ENCODE measurements at places on chromosomes 6 and 20.

GRCh38 chr6:115891111-115891669 lies 169.5 kb downstream of the FRK start:
- DNase-seq: no peak

DNA sequence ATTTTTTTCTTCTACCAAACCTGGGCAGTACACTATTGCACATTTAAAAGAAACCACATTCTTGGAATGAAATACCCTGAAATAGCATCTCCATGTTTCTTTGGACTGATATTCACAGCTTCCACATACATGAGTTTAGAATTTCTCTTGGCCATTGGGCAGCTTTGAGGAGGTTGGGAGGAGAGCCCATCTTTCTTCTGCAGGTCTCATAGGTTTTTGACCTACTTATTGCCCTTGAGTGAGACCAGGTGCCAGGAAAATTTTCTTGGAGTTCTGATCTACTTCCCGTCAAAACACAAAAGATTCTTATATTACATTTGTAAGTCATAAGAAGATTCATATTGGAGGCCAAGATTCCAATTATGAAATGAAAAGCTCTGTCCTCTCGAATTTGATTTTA lies 212.0 kb downstream of the IBTK start:
- DNase-seq: no peak

DNA sequence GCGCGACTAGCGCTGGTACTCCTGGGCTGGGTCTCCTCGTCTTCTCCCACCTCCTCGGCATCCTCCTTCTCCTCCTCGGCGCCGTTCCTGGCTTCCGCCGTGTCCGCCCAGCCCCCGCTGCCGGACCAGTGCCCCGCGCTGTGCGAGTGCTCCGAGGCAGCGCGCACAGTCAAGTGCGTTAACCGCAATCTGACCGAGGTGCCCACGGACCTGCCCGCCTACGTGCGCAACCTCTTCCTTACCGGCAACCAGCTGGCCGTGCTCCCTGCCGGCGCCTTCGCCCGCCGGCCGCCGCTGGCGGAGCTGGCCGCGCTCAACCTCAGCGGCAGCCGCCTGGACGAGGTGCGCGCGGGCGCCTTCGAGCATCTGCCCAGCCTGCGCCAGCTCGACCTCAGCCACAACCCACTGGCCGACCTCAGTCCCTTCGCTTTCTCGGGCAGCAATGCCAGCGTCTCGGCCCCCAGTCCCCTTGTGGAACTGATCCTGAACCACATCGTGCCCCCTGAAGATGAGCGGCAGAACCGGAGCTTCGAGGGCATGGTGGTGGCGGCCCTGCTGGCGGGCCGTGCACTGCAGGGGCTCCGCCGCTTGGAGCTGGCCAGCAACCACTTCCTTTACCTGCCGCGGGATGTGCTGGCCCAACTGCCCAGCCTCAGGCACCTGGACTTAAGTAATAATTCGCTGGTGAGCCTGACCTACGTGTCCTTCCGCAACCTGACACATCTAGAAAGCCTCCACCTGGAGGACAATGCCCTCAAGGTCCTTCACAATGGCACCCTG lies 1.6 kb downstream of the TPBG start:
- no peak for DNase-seq

DNA sequence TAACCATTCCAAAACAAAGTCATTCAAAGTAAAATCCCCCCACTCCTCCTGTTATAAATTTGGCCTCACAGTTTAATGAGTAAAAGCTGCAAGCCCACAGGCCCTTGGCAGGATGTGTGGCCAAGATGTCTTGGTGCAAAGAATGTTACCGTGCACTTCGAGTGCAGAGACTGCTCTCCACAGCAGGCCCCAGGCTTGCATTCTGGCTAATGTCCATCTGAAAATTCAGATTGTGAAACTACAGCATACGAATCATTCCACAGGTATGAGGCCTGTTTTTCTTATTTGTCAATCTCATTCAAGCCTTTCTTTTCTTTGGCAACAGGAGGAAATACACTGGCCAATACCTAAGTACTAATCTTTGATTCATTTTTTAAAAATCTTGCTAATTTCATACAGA lies 7.1 kb downstream of the RPS6KA2 start:
- no peak for DNase-seq

DNA sequence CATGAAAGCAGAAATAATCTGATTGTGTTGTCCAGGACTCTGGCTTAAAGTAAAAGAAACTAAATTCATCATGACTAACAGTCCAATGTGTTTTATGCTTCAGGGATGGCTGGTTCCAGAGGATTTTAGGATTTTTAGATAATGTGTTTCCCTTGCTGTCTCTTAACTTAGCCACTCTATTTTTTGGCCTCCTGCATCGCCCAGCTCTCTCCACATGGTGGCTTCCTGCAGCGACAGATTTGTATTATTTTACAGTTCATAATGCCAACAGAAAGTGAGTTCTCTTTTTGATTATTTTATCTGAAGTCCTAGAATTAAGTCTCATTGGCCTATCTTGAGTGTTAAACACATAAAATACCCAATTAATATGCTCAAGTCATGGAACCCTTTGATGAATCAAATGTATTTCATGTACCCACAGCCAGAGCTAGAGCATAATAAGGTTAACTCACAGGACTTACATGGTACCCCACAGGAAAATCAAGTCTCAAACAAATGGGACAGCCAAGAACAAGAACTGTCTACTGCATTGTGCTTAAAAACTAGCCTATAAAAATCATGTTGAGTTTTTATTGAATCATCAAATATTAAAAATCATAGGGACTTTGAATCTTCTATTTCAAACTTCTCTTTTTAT lies 582.5 kb downstream of the DOK5 start:
- no peak for DNase-seq

DNA sequence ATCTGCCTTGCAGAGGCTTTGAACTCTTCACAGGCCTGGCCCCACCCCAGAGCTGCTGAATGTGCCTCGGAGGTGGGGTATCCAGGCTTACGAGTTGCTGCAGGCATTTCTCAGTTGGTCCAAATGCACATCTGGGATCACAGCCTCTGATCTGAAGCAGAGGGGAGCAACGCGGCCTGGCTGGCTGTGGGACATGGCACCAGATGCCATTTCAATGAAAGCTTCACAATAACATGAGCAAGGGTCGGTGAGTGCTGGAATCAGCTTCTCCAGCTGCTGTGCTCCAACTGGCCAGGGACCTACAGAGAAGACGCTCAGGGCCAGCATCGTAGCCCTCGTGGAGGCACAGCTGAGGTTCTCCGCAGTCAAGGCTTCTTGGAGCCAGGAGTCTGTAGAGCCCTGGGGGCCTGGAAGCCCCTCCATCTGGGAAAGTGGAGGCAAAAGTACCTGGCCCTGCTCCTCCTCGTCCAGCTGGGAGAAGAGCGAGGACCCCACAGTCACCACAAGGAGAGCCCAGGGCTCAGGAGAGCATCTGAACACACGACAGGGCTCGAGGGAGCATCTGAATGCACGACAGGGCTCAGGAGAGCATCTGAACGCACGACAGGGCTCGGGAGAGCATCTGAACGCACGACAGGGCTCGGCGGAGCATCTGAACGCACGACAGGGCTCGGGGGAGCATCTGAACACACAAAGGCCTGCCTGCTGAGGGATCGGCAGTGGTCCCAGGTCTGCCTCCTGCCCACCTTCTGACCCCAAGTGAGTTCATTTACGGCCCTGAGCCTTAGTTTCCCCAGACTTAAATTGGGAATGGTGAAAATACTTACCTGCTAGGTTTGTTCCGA lies 165.2 kb downstream of the DLL1 start:
- no peak for DNase-seq

DNA sequence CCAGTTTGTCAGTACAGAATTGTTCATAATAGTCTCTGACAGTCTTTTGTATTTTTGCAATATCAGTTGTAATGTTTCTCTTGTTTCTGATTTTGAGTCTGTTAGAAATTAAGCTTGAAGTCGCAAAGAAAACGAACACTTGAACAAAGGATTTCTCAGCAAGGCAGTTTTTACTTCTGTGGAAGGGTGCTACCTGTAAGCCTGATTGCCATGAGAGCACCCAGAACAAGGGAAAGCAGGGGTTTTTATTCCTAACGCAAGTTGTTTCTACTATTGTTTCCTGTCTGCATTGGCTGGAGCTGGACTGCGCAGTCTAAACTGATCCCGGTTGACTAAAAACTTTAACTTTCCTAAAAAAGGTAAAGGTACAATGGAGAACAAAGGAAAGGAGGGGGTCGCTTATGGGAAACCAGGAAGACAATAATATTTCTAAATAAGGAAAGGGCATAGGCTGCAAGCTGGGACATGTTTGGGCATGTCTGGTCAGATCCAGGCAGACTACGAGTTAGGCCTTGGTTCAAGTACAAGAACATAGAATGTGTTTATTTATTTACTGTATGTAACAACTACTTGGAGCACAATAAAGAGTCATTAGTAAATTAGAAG lies 28.5 kb downstream of the HLA-B start:
- no peak for DNase-seq

DNA sequence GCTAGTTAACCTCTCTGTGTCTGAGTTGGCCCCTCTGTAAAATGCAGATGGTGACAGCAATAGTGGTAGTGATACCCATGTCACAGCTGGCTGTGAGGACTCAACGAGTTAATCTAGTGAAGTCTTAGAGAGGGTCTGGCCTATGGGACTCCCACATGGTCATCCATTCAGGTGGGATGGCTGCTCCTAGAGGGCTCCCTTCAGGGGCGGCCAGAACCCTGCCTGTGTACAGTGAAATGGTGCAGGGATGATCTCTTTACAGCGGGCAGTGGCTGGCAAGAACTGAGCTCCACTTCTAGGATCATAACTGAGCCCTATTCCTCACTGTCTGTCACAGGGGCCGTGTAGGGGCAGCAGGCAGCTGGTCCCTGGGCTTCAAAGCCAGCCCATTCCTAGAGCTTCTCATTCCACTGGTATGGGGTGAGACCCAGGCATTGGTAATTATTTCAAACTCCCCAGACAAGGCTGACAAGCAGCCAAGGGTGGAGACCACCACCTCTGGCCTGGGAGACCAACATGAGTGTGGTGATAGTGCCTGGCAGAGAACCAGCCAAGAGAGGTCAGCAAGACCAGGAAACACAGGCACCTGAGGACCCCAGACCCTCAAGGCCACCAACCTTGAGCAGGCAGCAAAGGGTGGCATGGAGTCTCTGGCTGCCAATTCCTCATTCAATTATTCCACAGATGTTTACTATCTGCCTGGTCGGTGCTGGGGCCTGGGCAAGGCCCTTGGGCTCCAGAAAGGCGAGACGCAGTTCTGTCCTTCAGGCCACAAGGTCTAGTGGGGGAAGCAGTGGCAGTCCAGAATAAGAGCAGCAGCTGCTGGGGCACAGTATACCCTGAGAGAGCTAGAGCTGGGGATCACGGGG lies 103.4 kb downstream of the MRPL14 start:
- no peak for DNase-seq

- DNase-seq: no peak
Observed at GRCh38 chr6:25122622-25123237, 156.4 kb upstream of the CARMIL1 start.

DNA sequence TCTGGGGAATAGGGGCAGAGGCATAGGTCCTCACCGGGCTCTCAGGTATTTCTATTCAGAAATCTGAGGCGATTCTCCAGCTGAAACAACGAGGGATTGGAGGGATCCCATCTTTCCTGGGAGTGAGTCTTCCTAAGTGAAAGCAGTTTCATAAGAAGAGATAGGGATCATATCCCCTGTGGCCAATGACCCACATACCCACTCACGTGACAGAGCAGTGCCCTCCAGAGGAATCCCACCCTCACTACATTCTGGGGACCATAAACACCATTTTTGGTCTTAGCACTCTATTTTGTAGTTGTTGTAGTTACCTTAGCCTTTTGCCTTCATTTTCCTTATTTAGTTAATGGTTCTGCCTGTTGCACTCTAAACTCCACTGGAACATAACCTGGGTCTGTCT lies 121.1 kb downstream of the GPR63 start:
- DNase-seq: no peak

DNA sequence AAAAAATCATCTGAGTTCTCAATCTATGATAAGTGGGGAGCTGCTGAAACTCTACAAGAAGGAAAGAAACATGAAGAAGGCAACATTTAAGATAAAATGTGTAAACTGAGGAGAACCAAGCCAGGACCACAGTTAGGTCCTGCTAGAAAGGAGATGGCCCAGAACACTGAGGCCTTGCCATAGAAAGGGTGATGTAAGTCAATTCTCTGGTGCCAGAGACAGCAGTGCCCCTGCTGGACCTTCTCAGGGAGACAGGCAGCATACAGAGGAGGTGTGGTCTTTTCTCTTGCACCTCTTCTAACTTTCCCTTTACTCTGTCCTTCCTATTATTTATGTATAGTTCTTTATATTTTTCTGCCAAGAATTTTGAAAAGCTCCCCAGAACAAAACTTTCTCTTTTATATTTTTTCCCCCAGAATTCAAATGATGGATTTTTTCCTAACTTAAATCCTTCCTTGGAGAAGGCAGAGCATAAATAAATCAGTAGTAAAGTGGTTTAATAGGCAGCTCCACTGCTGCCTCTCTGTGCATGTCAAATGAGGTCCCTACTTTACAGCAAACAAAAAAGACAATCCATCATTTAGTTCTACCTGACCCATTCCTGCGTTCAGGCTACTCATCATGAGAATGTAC lies 9.0 kb downstream of the UQCC2 start:
- DNase-seq: no peak

- DNase-seq: peak; percentile 38
Observed at GRCh38 chr6:37048851-37049757, 43.6 kb downstream of the FGD2 start.

DNA sequence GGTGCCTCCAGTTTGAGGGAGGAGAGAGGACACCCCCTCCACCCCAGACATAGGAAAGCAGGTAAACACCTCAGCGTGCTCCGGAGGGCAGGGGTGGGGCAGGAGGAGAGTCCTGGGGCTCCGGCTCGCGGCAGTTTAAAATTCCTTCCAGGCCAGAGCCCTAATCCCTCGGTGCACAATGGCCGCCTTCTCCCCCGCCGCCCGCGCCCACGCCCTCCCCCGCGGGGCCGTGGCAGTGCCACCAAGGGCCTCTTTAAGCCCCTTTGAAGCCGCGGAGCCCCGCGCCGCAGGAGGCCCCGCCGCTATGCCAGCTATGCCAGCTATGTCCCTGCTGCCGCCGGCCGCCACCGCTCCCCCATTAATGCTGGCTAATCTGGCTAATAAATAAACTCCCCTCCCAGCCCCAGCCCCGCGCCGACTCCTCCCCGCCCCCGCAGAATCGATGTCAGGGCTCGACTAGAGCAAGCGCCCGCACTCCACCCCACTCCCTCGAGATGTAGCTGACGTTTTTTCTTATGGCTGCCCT lies 125.1 kb downstream of the MRPL14 start:
- DNase-seq: no peak

GRCh38 chr20:48921168-48921882 lies at the start of gene ARFGEF2:
Gene ARFGEF2 (plus strand): TSS chr20:48921711. CDS start chr20:48921890, 179 bp downstream.
- peak; percentile 86 for DNase-seq

DNA sequence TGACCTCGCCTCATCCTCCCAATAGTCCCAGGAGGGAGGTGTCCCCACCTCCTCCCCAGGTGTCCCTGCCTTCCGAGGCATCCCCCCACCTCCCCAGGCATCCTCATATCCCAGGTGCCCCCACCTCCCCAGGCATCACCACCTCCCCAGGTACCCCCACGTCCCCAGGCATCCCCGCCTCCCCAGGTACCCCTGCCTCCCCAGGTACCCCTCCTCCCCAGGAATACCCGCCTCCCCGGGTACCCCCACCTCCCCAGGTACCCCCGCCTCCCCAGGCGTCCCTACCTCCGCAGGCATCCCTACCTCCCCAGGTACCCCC lies 198.9 kb downstream of the SYNDIG1 start:
- DNase-seq: no peak

Data from activated T-helper 1 cell treated with anti-CD3 and anti-CD28 coated beads, Interleukin-2, amount 50 U/mL, for 16 hours (primary cell).